ENCODE measurements at places on chromosomes 4 and X.

DNA sequence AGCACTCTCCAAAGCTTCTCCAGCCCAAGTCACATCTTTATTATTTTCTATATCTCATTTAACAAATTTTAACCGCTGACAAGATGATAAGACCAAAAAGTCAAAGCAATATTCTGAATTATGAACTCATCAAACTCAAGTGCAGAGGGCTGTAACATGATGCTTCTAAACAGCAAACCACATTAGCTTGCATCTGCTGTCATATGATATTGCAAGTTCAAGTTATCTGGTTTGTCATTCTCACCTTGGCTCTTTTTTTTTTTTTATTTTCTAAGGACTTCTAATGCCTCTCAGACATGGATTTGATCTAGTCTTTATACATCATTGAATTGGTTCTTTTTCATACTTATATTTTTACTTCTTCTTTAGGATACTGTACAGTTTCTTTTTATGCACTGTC lies 93.4 kb downstream of the SLC10A7 start:
- no peak for DNase-seq

- DNase-seq = no peak
Measured at GRCh38 chr4:151581570-151581969, 172.6 kb downstream of the FHIP1A start.

GRCh38 chr4:184348311-184349233 lies 125.8 kb downstream of the IRF2 start:
- no peak for DNase-seq

DNA sequence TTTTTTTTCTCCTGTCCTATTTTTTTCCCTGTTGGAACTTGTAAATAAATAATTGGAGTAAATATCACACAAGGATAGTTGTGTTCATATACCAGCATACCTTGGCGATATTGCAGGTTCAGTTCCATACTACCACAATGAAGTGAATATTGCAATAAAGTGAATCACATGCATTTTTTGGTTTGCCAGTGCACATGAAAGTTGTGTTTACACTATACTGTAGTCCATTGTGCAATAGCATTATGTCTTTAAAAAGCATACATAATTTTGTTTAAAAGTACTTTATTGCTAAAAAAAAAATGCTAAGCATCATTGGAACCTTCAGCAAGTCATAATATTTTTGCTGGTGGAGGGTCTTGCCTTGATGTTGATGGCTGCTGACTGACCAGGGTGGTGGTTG lies 88.6 kb downstream of the GSTCD start:
- DNase-seq = no peak

DNA sequence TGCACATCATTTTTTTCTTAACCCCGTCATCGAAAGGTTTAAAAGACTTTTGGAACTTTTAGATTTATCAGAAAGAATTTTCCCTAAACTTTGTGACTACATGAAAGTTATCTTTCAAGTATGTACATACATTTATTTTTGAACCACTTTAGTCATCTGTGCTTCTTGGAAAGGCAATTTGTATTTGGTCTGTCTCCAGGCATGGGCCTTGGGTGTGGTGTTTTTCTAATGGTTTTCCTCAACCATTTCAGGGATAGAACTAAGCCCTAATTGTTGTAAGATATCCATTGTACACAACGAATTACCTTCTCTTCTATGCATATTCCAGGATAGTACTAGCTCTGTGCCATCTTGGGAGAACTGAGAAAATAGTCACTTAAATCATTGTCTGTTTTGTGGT lies 191.5 kb upstream of the RPL34 start:
- no peak for DNase-seq

- no peak for DNase-seq
Measured at GRCh38 chr4:91630054-91630453, 673.7 kb upstream of the GRID2 start.

GRCh38 chrX:10156199-10157031 lies at the start of gene CLCN4:
Gene CLCN4, plus strand, starts transcription at chrX:10156975. Its CDS starts 28,058 bp downstream, at chrX:10185033.
- no peak for DNase-seq

DNA sequence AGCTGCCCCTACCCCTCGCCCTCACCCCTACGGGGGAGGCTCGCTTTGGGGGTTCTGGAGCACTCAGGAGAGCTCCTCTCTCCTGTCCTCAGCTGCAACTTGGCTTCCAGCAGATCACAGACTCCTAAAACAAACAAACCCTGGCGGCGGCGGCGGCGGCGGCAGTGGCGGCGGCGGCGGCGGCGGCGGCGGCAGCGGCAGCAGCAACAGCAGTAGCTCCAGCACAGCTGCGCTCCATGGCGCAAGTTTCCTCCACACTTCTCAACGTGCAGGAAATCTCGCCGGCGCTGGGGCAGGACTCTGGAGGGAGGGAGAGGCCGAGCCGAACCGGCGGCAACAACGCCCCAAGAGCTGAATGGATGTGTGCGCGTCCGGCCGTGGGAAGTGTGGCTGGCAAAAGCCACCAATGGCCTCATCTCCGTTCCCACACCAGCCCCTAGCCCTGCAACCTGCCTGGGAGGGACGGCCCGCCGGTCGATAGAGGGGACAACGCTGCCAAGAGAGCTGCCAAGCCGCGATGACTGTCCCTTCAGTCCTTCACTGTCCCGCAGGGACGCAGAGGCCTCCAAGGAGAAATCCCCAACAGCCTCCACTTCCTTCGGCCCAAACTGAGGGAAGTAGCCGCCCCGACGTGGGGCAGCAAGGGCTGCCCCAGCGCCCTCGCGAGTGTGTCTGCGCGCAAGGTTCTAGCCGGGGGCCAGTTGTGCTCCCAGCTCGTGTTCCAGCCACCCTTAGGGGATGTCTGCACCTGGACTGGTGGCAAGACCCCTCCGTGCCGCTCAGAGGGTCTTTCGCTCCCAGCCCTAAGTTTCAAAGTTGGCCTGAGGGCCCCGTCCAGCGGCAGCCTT lies 775 bp downstream of the SHROOM4 start:
- DNase-seq = no peak

- no peak for DNase-seq
Measured at GRCh38 chrX:18348047-18348446, 6.4 kb downstream of the SCML2 start.

DNA sequence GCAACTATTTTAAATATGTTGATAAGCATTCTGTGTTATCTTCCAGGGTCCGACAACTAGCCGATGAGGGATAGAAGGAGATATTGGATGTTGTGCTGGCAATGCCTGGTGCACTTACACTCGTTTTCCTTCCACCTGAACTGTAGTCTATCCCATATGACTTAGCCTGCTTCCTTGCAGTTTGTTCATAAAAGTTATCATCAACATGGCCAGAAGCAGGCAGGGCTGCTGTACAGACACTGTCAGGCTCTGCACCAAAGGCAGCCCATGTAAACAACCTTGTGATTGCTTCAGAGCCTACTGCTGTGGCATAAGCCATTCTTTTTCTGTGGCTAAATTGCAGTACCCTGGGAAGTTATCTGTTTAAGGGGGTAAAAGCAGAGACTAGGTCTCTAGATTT lies 1.6 kb downstream of the MAPK10 start:
- no peak for DNase-seq

DNA sequence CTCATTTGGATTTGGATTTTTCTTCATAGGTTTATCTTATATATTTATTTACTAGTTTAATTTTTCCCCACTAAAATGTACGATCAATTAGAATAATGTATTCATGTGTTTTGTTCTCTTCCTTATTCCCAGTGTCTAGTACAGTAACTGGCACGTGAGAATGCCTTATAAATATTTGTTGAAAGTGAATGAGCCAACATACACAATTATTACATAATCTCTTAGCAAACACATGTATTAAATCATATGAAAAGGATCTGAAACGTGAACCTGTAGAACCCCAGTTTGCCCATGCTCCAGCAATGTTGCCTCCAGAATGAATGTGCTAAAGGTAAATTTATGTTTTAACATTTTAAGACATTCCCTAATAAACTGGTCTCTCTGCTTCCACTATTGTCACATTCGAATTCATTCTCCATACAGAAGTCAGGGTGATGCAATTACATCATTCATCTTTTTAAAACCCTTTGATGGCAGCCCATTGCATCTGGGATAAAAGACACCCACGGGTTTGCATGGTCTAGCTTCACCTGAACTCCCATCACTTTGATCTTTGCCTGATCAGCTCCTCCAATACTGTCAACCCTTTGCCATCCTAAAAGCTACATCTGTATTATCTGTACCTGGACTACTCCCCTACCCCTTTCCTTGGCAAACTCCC lies 30.7 kb upstream of the AREG start:
- DNase-seq = no peak

- no peak for DNase-seq
Measured at GRCh38 chrX:103503163-103503852, 16.0 kb downstream of the RAB40A start.

DNA sequence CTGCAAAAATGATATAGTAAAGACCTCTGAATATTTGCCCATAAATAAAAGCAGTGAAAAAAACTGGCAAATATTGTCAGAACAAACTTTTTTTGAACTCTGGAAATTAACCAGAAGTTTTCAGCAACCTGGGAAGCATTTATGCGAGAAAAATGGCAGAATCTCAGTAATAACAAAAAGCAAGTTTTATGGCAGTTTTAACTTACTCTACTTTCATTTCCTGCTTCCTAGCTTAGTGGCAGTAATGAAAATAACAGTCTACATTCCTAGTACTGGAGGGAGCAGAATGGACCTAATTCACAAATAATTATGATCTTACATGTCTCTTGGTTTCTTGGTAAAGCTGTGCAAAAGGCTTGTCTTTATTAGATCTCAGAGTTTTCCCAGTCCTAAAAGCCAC lies 460.1 kb downstream of the NAF1 start:
- DNase-seq = no peak

DNA sequence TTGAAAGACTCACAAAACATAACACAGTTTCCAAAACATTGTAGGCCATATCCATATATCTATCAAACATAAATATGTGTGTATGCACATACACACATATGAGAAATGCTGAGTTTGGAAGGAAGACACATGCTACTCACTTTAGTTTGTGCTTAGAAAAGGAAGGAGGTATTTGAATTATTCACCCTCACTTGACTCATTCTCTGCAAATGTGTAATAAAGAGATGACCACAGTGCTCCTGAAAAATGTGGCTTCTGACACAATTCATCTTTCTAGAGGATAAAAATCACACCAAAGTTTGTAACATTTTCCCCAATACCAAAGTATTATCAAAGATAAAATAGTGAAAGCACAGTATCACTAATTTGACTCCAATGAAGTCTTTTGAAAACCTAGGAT lies 950.1 kb downstream of the FAT4 start:
- no peak for DNase-seq

GRCh38 chrX:130174045-130174704 lies 2.4 kb downstream of the RAB33A start:
- no peak for DNase-seq

DNA sequence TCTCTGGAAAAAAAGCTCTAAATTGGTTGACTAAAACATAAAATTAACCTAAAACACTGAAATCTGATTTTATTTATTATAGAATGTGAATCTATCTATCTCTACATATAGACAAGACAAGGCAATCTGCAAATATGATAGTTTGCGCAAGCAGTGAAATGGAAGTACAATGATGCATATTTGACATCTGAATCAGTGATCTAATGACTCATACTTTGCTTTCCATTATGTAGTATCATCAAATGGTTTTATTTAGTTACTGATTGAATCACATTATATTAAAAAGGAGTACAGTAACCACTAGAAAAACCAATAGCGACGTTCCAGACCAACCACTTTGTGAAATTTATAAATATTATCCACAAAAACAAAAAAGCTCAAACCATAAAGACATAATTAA lies 1969.3 kb downstream of the PCDH7 start:
- no peak for DNase-seq

GRCh38 chr4:178356725-178357124 lies 914.5 kb upstream of the AGA start:
- DNase-seq = no peak

GRCh38 chr4:4496592-4497372 lies 45.1 kb downstream of the STX18 start:
- DNase-seq = no peak

DNA sequence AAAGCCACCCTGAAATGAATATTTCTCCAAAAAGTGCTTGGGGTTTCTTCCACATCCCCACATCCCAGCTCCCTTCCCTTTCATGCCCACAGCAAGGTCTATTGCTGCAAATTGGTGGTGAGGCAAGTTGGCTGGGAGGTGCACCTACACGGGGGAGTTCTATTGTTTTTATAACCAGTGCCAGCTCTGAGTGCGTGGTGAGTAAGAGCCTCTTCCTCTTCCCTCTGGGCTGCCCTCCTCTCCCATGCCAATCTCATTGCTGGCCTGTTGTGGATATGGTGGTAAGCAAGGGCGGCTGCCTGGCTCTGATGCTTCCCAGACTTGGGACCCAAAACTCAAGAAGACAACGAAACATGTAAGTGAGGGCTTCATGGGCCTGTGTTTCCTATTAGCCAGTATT lies 204.3 kb downstream of the SHROOM3 start:
- no peak for DNase-seq

DNA sequence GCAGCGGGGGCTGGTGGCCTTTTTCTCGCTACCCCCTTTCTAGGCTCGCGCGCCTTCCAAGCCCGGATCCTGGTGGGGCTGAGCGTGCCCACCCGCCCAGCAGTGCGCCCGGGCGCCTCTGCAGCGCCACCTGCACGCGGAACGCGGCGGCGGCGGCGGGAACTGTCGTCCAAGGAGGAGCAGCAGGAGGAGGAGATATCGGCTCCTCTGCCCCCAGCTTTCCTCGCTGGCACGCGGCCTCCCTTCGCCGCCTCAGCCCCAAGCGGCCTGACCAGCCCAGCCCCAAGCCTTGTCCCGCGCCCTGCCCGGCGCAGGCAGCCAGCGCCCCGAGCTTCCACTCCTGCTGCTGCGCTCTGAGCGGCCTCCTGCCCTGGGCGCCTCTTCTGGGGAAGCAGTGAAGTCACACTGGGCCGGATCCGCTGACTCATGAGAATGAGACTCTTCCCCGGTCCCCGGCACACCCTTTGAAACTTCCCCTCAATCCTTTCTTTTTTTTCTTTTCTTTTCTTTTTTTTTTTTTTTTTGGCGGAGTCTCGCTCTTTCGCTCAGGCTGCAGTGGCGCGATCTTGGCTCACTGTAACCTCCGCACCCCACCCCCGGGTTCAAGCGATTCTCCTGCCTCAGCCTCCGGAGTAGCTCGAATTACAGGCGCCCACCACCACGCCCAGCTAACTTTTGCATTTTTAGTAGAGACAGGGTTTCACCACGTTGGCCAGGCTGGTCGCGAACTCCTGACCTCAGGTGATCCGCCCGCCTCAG lies 10.6 kb upstream of the ELF4 start:
- peak; percentile 44 for DNase-seq

- no peak for DNase-seq
Measured at GRCh38 chr4:25424539-25425228, 47.6 kb downstream of the ANAPC4 start.

DNA sequence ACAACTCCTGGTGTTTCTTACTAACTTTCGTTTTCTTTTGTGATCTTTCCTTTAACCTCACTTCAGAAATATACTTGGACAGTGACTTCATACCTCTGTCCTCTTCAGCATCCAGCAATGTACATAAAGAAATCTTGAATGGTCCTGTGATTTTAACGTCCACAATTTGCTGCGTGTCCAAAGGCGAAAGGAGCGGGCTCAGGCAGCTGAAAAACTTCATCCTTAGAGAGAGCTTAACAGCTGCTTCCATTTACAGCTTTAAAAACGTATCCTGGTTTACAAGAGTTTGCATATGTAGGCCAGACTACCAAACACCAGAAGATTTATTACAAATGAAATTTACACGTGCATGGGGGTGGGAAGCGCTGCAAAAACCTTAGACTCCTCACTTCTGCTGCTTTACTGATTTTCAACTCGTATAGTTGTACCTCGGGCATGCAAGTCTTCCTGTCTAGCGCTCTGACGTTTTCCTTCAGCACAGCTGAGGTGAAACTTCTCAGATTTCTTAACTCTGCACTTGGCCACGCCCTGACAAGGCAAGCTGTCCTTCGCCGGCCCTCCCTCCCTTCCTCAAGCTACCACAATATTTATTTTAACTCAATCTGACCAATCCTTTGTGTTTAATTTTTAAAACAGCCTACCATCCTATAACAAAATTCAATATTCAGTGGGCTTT lies 406.4 kb downstream of the FAM47A start:
- DNase-seq = no peak
